ENCODE measurements at places on chromosomes 13 and 19.
A peak's percentile ranks its signal among the peaks of the same experiment; 100 is the strongest.

DNA sequence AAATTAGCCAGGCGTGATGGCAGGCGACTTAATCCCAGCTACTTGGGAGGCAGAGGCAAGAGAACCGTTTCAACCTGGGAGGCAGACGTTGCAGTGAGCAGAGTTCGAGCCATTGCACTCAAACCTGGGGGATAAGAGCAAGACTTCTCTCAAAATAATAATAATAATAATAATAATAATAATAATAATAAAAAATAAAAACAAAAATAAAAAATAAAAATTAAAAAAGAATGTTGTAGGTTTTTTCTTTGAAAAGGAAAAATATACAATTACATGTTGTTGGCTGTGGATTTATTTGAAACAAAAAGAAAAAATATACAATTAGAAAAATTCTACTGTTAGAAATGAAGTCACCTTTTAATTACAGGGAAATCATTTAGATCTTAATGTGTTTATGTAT, 11.5 kb upstream of the PRODH2 start:
- no peak for DNase-seq

DNA sequence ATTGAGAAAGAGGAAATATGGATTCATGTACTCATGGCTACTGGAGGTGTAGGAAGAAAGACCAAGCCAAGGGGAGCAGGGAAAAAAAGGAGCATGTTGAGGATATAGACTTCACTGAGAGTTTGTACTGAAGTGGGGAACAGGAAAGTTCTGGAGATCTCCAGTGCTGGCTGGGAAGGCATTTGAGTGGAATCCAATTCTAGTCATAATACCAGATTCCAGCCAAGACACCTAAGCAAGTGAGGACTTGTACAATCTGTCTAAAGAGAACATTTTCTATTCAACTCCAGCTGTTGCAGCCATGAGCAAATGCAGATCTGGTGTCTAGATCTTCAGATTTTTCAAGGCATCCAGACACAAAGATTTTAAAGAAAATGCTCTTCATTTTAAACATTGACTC, 412.5 kb downstream of the OXGR1 start:
- DNase-seq = no peak

- peak; percentile 26 for DNase-seq
Measured at GRCh38 chr13:40780822-40781401, 8.5 kb upstream of the SLC25A15 start.

DNA sequence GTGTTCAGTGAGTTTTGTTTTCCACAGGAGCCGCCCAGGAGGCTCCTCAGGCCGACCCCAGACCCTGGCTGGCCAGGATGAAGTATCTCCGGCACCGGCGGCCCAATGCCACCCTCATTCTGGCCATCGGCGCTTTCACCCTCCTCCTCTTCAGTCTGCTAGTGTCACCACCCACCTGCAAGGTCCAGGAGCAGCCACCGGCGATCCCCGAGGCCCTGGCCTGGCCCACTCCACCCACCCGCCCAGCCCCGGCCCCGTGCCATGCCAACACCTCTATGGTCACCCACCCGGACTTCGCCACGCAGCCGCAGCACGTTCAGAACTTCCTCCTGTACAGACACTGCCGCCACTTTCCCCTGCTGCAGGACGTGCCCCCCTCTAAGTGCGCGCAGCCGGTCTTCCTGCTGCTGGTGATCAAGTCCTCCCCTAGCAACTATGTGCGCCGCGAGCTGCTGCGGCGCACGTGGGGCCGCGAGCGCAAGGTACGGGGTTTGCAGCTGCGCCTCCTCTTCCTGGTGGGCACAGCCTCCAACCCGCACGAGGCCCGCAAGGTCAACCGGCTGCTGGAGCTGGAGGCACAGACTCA, 12.9 kb downstream of the B3GNT3 start:
- no peak for DNase-seq

DNA sequence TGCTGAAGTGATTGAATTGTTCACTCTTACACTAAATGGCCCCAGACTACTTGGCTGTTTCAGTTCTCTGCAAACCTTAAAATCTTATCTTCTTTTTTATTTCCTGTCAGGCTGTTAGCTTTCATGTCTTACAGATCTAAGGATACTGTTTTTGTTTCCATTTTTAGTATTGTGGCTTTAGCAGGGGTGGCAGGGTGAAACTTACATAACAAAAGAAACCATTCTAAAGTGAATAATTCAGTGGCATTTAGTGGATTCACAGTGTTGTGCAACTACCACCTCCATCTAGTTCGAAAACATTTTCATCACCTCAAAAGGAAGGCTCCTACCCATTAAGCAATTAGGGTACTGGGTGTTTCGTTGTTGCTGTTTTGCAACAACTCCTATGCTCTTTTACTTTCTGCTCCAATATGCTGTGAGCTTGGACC, 19.8 kb downstream of the TMEM272 start:
- DNase-seq = no peak

DNA sequence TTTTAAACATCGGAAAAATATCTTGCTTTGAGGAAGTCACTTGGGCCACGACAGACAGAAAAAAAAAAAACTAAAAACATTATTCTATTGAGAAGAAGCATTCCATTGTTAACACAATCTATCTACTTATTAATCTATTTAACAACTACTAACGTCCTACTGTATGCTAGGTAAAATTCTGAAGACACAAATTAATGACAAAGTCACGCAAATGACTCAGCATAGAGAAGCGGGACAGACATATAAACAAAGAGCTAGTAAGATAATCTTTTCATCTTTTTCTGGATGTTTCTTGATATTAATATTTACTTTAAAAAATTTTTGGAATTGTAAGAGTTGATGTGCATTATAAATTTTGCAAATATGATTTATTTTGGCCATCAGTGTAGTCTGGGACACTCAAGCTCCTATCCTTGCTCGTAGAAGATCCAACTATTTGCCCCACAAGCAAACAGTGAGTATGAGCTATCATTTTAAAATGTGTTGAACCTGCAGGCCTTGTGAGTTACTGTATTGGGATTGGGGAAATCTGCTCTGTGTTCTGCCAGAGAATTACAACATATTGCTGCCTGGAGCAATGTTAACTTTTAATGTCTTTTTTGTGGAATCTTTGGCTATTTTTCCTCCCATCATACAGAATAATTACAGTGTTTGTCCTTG, 109.1 kb downstream of the PCDH9 start:
- no peak for DNase-seq

- DNase-seq = no peak
Measured at GRCh38 chr19:56821675-56822074, 18.9 kb downstream of the PEG3 start.

DNA sequence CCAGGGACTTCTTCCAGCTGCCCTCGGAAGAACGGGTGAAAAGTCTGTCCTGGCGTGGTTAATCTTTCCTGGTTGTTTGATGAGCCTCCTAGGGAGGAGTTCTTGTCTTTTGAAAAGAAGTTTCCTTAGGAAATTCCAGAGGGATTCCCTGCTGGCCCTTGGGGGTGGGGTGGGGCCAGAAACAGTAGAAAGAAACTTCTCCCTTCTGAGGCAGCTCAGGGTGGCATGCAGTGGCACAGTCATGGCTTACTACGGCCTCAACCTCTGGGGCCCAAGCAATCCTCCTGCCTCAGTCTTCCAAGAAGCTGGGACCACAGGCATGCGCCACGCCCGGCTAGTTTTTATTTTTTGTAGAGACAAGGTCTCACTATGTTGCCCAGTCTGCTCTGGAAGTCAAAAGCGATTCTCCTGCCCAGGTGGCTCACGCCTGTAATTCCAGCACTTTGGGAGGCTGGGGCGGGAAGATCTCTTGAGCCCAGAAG, 1.5 kb downstream of the ZNF101 start:
- DNase-seq = no peak

DNA sequence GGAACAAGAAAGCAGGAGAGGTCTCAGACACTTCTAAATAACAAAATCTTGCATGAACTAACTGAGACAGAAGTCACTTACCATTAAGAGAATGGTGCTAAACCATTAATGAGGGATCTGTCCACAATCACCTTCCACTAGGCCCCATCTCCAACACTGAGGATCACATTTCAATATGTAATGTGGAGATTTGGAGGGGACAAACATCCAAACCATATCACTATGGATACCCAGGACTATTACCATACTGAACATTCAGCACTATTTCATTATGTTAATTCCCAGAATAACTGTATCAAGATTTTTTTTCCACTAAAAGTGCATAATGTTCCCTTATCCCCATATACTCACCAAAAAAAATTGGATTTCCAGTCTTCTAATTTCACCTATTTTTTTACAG, 491.8 kb downstream of the LMO7 start:
- no peak for DNase-seq

- DNase-seq = no peak
Measured at GRCh38 chr19:40774916-40775631, at the start of gene MIA. Gene MIA (plus strand): TSS chr19:40775521. CDS start chr19:40775543, 22 bp downstream.
